Caco-2 (cell line): ENCODE measurements at places on chromosomes 2 and 18. TPM values are rescaled to one million over a fixed set of nuclear protein-coding genes. Genes with fewer than 3 reads are reported as not detected.

- no peak for DNase-seq
Observed at GRCh38 chr2:98634406-98635092, 26.2 kb downstream of the UNC50 start.

DNA sequence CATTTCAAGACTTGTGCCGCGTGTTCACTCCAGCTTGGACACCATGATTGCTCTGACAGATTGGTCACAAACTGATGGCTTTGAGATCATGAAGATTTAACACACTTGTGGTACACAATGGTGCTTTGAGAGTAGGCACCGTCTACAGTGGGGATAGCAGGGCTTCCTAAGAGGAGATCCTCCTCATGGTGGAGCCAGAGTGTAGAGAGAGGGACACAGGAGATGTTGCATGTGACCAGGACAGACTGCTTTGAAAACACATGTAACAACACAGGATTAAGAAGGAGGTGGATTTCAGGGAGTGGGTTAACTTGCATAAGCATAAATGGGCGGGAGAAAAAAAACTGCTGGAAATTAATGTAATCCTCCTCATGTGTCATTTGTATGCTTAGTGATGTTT is 95.7 kb upstream of the LINC00305 start:
- DNase-seq: peak; percentile 41

GRCh38 chr2:74392449-74392743 is 12.3 kb upstream of the DCTN1 start:
- DNase-seq: no peak

- no peak for DNase-seq
Observed at GRCh38 chr2:78147466-78147865, 625.3 kb upstream of the LRRTM4 start.

The ASIC4 gene
- 0.16 and 0.19 TPM in 2 replicates for total RNA-seq
